ENCODE measurements at places on chromosomes 7 and 10.

GRCh38 chr10:31467791-31468535 is 148.9 kb downstream of the ZEB1 start:
- no peak for DNase-seq

DNA sequence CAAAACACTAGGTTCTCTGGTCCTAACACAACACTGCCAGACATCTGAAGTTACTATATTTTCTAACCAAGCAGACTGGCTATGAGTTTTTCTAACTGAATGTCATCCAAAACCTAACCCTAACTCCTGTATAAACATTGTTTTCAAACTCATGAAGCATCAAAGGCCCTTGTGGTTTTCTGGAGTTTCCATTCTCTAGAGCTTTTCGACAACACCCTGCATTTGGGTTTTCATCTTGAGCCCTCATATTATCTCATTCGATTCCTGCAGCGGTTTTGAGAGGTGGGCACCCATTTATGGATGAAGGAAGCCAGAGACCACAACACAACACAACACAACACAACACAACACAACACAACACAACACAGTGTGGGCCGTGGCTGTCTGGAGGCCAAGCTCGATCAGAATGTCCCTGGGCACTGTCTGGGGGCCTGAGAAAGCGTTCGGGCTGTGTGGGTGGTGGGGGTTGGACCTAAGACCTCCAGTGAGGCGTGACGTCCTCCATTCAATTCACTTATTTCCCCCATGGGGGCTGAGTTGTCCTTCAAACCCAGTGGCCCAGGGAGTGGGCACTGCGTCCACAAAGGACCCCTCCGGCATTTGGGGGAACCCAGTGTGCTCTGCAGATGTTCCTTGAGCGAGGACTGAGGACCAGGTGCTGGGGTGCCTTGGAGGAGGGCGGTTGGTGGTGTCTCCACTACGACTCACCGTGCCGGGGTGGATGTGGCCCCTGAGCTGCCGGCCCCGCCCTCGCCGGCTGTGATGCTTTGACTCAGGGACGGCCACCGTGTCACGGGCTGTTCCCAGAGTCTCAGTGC is 490.4 kb downstream of the DNAJB6 start:
- DNase-seq, result peak; percentile 28

DNA sequence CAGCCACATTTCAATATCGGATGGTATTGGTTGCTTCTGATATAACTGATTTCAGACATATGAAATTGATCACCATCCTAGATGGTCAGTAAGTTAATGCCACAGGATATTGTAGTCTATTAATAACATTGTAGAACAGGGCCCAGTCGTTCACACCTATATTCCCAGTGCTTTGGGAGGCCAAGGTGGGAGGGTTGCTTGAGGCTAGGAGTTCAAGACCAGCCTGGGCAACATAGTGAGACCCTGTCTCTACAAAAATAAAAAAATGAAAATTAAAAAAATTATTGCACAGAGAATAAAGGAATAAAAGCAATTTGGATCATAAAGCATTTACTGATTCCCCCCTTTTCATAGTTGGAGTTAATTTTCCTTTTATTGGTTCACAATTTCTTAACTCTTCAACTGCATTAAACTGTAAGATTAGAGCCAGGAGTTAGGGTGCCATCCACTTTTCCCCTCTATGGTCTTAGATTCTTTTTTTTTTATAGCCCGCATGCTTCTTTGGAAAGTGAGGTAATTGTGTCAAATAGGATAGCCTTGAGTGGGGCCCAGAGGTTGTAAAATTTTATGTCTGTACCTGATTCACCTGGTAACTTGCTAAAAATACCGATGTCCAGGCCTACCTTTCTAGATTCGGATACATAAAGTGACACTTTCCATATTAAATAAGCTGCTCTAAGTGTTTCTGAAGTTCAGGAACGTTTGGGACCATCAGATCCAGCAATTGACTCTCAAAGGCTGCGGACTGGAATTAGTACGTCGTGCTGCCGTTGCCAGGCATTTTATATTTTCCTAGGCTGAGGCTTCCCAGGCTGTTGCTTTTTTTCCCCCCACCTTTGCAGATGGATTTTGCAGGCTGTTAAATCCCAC is 24.7 kb downstream of the ADK start:
- DNase-seq, result no peak

DNA sequence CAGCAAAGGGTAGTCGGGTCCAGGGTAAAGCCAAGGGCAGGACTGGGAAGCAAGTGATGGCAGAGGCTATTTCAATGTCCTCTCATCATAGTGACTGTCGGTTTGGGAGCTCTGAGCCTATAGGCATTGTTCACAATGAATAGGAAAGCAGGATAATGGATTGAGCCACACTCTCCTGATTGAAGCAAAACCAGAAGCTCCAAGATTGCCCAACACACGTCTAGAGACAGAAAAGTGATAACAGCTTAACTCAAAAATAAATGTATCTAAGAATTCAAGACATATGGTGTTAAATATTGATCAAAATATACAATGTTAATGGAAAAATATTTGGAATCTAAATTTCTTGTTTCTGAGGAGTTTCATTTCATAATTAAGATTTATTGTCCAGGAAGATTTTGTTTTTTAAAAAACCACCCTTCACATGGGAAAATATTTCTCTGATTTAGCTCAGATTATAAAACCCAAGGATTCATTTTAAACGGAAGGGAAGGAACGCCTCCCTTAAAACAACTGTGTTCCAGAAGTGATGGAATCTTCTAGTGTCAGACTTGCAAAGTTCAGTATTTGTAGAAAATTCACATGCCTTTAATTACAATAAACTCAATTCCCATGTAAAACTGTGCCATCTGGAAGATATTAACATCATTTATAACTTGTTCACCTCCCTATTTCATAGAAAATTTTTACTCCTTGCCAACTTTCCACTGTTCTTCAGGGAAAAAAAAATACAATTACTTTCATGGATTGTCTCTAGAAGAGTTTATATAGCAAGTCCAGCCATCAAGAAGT is 54.5 kb downstream of the NRP1 start:
- no peak for DNase-seq

DNA sequence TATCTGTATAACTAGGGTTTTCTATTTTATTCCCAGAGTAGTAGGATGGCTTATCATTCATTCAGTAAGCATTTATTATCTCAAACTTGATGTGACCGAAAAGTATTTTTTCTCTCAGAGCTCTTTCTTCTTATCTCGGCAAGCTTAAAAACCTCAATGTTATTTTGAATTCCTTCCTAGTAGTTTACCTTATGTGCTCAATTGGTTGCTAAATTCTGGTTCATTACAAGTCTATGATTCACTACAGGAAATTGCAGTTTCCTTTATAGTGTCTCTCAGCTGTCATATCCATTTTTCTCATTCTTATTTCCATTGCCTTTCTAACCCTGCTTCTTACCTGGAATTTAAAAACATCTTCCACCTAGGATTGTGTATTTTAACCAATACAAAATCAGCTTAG is 12.6 kb upstream of the ICA1 start:
- DNase-seq, result no peak

DNA sequence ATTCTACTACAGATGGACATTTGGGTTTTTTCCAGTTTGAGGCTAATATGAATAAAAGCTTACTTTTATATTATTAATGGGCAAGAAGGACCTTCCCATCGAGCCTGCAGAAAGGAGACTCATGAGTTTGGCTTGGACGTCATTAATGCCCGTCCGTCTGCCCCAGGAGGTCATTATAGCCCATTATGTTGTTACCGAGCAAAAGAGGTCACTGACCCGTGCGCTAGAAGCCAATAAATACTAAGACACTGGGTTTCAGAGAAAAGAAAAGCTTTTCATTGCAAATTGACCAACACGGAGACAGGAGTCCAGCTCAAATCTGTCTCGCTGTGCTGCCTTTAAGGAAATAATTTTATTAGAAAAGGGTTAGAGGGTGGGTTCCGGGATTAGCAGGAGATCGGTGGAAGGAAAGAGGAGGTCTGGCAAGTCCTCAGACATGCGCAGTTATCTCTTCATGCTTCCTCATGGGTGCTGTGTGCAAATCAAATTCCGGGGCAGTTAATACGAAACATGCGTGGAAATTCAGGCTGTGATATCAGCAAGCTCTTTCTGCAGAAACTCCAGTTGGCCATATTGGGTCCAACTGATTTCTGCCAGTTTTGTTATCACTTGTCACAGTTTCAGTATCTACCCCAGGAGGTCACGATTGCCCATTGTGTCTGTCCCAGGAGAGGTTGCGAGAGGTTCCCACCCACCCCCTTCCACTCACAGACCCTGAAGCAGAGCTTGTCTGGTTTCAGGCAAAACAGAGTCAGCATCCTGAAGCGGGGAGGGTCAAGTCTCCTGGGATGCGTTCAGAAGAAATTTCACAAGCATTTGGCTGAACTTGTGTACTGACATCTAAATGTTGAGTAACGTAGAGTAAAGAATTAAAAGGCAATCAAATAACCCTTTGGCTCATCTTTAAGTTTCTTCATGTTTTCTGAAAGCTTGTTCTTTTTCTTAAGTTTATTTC is 1.1 kb upstream of the GALNTL5 start:
- DNase-seq, result no peak

DNA sequence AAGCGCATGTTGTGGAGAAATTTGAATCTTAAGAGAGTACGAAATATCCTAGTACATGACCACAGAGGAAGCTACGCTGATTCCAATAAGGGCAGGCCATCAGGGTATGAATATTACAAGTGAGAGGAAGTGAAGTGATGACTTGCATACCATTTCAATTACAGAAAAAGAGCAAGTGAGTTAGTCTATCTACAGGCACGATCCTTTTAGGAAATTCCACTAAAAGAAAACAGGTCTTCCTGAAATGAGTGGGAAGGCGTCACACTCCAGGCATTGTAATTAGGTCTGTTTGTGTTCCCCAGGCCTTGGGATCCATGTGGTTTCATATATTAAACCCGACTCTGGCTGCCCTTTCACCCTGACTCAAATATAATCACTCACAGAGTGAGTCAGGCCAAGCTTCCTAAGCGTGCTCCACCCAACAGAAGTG is 152.5 kb downstream of the SEMA3A start:
- no peak for DNase-seq

DNA sequence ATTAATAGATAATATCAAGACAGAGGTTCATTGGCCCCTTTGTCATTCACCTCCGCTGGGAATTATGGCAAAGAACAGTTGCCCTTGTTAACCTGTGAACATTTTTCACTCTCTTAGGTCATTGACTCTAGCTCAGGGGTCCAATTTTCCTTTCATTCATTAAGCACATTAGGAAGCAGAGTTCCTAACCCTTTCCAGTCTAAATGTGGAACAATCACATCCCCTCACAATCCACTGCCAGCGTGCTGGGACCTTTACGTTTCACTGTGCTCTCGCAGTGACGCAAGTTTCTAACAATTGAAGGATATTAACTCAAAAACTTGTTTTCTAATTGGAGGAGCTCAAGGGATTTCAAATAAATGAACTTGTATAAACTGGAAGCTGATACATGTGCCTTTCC is 79.3 kb upstream of the MEOX2 start:
- DNase-seq, result no peak

DNA sequence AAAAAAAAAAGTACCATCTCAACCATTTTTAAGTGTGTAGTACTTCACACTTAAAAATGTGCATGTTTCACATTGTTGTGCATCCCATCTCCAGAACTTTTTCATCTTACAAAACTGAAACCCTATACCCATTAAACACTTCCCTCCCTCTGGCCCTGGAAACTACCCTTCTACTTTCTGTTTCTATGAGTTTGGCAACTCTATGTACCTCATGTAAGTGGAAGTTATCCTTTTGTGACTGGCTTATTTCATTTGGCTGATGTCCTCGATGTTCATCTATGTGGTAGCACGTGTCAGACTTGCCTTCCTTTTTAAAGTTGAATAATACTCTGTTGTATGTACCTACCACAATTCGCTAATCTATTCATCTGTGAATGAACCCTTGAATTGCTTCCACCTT is 12.2 kb downstream of the KCNMA1 start:
- no peak for DNase-seq

GRCh38 chr10:78471723-78472550 is 438.3 kb downstream of the RPS24 start:
- DNase-seq, result no peak

GRCh38 chr7:67825356-67825755 is 828.7 kb downstream of the TYW1 start:
- DNase-seq, result no peak

DNA sequence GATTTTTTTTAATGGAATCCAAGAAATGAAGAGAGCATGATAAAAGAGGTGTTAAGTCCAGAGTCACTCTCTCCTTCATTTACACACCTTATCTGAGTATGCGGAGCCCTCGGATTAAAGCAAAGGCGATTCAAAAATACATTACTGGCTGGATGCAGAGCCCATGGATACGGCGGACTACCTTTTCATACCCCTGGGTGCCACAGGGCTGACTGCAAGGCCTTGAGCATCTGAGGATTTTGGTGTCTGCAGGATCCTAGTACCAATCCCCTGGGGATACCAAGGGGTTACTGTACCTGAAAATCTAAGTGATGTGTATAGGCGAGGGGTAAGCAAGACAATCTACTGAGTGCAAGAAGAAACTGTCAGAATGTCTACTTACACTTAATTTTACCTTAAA is 20.5 kb downstream of the PIP4K2A start:
- DNase-seq, result no peak

GRCh38 chr10:49359349-49360270 is 36.3 kb downstream of the DRGX start:
- no peak for DNase-seq

DNA sequence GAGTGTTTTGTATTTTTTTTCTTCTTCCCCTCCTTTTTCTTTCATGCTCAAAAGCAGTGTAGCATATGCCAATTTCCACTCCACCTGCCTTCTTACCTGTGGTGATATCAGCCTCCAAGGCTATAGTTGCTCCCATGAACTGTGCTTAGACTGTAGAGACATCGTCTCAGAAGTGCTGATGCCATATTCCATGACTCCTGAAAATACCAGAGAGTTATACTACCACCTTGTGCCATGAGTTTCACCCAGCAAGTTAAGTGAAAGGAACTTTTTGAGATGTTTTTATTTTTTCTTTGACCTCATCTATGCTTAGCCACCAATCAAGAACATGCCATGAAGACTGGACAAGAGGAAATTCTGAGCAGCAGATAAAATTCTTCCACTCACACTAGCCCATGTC is 142.8 kb upstream of the SEMA3E start:
- DNase-seq, result no peak

GRCh38 chr7:51046103-51046466 is 263.4 kb upstream of the GRB10 start:
- DNase-seq, result no peak

GRCh38 chr10:34380856-34381255 is 434.2 kb downstream of the PARD3 start:
- DNase-seq, result no peak

GRCh38 chr10:30038781-30039536 is 20.4 kb downstream of the JCAD start:
- DNase-seq, result no peak

DNA sequence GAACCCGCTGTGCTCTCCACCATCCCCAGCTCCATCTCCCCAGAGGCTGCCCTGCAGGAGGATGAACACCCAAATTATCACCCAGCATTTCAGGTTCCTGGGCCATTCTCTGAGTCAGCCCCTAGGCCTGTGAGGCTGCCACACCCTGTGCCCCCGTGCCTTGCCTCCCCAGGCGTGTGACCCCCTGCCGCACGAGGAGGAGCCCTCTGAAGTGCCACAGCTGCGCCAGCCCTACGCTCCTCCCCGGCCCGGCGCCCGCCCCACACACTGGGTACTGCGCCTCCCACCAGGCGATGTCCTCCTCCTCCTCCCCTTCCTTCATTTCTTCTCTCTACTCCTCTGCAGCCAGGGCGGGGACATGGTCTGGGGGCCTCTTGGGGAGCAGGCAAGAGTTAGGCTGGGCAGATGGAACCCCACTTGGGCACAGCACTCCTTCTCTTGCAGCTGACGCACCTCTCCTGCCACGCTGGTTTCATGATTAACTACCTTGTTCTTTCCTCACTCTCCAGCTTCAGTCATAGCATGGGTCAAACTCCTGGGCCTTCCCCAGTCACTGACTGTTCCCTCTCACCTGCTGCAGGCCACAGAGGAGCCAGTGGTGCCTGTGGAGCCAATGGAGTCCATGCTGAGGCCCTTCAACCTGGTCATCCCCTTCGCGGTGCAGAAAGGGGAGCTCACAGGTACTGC is 12.7 kb upstream of the ATP6V1F start:
- no peak for DNase-seq
